ENCODE measurements at places on chromosomes 5 and 9.

GRCh38 chr5:59115345-59115744 lies 532.5 kb downstream of the RAB3C start:
- no peak for DNase-seq

DNA sequence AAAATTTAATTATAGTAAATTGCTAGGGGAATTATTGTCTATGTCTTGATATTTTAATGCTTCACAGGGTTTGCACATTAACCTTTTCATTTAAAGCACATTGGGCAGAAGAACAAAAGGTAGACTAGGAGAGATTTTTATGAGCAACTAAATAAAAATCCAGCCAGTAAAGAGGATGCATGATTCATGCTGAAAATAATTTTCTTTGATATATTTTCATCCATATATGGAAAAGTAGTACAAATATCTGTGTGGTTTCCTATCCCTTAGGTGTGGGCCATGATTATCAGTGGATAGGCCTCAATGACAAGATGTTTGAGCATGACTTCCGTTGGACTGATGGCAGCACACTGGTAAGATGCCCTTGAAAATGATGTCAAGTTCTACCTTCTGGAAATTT lies 83.1 kb downstream of the VCAN start:
- DNase-seq: no peak

DNA sequence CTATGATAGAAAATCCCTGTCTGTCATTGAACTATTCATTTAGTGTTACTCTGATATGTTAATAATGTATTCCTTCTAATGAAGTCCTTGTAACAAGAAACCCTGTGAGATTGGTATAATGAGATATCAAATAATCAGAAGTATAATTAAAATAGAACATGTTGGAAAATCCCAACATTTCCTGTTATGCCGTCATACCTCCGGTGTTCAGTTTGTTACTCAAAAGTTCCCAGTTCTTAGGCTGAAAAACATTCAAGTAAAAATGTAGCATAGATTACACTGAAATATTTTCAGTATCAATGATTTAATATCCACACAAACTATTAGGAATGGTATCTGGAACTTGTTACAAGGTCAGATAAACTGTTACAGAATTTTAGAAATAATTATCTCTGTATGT lies 227.5 kb downstream of the GNA14 start:
- no peak for DNase-seq

- DNase-seq: no peak
Measured at GRCh38 chr5:139377226-139377625, 5.9 kb downstream of the SLC23A1 start.

DNA sequence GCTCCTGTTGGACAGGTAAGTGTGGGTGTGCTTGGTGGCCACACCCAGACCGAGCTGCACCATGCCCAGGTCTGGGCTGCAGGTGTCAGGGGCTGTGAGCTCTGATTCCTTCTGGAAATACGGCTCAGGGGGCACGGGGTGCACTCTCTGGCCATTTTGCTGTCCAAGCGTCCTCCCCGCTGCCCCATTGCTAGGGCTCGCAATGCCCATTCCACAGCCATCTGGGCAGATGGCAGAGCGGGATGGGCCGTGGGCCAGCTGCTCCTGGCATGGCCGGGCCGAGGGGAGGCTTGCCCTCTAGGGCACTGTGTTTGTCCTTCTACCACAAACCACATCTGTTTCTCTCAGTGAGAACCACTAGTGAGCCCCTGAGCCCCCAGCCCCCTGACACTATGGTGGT lies 67.9 kb upstream of the RXRA start:
- DNase-seq: no peak

- DNase-seq: no peak
Measured at GRCh38 chr9:14627513-14627912, 65.7 kb downstream of the ZDHHC21 start.

- DNase-seq: no peak
Measured at GRCh38 chr5:137758715-137759306, 4.6 kb upstream of the HNRNPA0 start.

DNA sequence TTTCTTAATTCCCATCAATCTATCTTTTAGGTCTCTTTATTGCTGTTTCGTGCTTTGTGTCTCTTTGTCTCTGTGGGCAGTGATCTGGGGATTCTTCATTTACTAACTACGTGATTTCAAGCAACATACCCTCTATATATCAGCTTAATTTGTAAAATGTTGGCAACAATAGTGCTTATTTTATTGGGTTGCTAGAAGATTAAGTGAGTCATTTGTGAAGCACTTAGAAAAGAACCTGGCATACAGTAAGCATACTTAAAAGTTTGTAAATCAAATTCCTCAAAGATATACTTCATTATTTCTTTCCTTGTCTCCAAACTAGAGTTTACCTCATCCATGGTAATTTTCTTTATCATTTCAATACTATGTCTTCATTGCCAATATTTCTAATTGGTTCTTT lies 669.7 kb downstream of the MAT2B start:
- no peak for DNase-seq

DNA sequence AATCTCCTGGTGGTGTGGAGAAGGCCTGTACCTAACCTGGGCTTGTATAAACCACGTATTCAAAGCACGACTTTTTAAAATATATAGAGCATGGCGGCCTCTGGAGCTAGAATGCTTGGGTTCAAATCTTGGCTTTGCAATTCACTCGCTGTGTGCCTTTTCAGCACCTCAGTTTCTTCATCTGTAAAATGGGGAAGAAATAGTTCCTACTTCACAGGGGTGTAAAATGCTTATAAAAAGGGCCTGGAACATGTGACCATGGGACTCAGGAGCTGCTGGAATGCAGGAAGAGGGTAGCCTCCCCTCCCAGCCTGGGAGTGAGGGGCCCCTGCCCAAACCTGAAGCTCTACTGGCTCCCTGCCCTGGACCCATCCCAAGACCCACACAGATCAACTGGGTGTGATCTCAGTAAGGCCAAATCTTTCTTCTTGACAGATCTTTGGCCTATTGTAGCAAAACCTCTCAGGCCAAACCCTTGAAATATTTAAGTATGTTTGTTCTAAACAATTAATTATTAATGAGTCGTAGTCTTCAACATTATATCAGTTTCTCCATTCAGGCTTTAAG lies 269.0 kb downstream of the ZSWIM6 start:
- no peak for DNase-seq

DNA sequence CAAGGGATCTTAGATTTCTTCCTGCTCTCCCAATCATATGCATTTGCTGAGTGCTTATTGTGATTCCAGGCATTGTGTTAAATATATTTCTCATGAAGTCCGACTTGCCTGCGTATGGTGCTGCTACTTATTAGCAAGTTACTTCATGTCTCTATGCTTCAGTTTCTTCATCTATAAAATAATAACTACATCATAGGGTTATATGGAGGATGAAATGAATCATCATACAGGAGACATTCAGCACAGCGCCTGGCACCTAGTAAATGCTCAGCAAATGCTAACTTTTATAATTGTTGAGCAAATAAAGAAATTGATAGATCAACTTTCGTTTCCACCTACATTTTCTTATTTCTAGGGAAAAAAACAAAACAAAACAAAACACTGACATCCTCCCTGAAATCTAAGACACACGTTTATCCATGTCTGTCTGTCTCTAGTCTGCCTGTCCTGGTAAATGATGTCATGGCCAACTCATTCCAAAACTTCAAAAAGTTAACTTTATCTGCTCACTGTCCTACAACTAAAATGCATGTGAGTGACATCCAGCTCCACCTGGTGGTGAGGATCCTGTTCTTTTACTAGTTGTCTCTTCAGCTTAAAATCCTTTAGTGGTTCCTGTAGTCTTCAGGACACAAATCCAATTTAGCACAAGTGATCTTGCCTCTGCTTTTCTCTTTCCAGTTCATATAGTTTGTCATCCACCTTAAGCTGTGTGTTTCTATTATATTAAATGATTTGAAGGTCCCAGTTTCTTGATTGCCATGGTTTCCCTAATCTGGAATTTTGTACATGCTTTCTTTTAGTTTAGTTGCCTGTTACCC lies 27.7 kb downstream of the PPP3R2 start:
- no peak for DNase-seq

- no peak for DNase-seq
Measured at GRCh38 chr9:119838210-119838609, 469.0 kb upstream of the BRINP1 start.

GRCh38 chr5:82601077-82601476 lies 322.9 kb upstream of the RPS23 start:
- no peak for DNase-seq

- DNase-seq: no peak
Measured at GRCh38 chr5:155957884-155958283, 369.1 kb upstream of the SGCD start.

- no peak for DNase-seq
Measured at GRCh38 chr5:1950096-1950707, 67.5 kb upstream of the IRX4 start.

- no peak for DNase-seq
Measured at GRCh38 chr5:112533362-112533761, 114.3 kb upstream of the EPB41L4A start.

DNA sequence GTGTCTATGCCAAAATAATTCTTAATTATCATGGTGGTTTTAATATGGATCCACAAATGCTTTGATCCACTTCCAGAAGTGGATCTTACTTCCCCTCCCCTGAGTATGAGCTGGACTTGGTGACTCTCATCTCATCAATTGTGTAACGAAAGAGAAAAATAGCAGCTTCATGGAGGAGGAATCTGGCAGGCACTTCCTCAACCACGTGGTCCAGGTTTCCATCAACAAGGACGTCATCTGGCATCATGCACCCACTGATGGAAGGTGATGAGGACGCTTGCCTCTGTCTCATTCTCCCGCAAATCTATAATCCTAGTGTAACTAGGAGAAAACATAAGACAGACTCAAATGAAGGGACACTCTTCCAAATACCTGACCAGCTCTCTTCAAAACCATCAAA lies 54.6 kb upstream of the S1PR3 start:
- no peak for DNase-seq

GRCh38 chr9:127518091-127518856 lies 67.0 kb downstream of the LRSAM1 start:
- DNase-seq: no peak

DNA sequence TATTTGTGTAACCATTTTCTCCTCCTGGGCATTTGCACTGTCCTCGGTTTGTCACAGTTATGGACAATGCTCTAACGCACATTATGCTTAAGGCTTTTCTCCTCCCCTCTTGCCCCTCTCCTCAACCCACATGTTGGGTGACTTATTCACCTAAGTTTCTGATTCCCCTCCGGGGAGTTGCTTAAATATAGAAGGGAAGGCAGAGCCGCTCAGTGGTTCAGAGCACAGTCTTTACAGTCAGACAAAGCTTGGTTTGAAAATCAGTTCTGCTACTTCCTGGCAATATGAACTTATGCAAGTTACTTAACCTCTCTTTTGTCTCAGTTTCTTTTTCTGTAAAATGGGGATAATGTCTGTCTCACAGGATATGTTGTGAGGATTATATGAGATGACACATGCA lies 41.2 kb upstream of the SPRY4 start:
- no peak for DNase-seq

DNA sequence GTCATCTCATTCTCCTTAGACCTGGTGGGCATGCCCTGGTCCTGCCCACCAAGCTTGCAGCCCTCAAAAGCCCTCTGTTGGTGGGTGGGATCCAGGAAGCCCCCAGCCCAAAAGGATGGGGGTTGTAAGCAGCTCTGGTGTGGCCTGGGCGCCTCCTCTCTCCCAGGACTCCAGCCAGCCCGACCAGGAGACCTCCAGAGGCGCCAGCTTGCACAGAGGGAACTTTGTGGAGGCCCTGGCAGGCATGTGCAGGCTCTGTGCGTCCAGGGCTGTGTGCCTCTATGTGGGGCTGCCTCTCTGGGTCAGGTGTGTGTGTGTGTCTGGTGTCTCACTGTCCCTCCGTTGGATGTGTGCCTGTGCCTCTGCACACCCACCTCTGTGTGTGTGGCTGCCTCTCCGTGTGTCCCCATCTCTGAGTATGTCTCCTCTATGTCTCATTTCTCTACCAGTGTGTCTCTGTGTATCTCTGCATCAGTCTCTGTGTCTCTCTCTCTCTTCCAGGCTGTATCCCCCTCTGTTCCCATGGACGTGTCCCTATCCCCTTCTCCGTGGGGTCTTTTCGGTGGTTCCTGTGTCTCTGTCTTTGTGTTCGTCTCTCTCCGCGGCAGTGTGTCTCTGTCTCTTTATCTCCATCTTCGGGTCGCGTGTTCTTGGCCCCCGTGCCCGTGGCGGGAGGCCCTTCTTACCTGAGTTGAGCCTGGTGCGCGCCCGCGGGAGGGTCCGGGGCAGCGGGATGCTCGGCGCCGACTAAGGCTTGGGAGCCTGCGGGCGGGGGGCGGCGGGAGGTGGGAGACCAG lies 501 bp downstream of the ENHO start:
- DNase-seq: no peak

- DNase-seq: peak; percentile 66
Measured at GRCh38 chr9:91714020-91714806, 235.8 kb downstream of the ROR2 start.

- no peak for DNase-seq
Measured at GRCh38 chr5:3311433-3311832, 284.2 kb upstream of the IRX1 start.
